ENCODE measurements at places on chromosomes 3 and 15.

- peaks cover 4% of the 10 kb centered on the region for H3K27me3 ChIP-seq
- no peaks in the 10 kb centered on the region for H3K36me3 ChIP-seq
- peaks cover 5% of the 10 kb centered on the region for H3K4me1 ChIP-seq
These were observed 71.1 kb downstream of the EPHB3 start for GRCh38 chr3:184632551-184633236.

DNA sequence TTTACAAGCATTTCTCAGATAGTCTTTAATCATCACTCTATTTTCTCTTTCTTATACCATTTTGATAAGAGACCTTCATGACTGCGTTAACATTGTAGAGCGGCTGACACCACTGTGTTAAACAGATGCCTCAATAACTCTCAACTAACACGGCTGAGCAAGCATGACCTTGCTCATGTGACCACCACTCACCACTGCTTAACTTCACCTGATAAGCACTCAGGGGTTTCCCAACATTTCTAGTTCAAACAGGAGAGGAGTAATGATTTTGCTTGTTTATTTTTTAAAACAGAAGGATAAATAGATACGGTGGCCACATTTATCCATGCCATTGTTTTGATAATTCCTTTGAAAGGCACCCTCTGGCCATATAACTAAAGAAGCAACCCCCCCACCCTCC, 37.7 kb upstream of the TMEM45A start:
- peaks cover 6% of the 10 kb centered on the region for H3K4me1 ChIP-seq
- H3K4me3 ChIP-seq: no peak overlapping the region
- no peak overlapping the region for H3K27ac ChIP-seq
- no peaks in the 10 kb centered on the region for H3K36me3 ChIP-seq
- DNase-seq: no peak
- no peaks in the 10 kb centered on the region for H3K27me3 ChIP-seq

DNA sequence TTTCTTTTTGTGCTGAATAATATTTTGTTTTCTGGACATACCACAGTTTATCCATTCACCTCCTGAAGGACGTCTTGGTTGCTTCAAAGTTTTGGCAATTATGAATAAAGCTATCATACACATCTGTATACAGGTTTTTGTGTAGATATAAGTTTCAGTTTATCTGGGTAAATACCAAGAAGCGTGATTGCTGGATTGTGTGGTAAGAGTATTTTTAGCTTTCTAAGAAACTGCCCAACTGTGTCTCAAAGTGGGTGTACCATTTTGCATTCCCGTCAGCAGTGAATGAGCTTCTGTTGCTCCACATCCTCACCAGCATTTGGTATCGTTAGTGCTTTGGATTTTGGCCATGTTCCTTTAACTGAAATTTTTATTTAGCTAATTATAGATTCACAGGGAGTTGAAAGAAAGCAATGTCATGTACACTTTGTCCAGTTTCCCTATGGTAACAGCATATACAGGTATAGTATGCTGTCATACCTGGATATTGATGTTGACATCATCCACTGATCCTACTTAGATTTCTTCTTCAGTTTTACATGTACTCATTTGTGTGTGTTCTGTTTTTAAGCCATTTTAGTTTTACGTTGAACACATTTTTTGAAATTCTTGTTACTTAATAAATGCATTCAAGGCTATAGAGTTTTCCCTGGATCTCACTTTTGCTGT, 11.9 kb downstream of the ARID3B start:
- peaks cover 53% of the 10 kb centered on the region for H3K4me1 ChIP-seq
- peak overlapping the region; percentile 71 for H3K27ac ChIP-seq
- peak overlapping the region; percentile 26 for H3K4me3 ChIP-seq
- H3K27me3 ChIP-seq: no peaks in the 10 kb centered on the region
- peaks cover 65% of the 10 kb centered on the region for H3K36me3 ChIP-seq

DNA sequence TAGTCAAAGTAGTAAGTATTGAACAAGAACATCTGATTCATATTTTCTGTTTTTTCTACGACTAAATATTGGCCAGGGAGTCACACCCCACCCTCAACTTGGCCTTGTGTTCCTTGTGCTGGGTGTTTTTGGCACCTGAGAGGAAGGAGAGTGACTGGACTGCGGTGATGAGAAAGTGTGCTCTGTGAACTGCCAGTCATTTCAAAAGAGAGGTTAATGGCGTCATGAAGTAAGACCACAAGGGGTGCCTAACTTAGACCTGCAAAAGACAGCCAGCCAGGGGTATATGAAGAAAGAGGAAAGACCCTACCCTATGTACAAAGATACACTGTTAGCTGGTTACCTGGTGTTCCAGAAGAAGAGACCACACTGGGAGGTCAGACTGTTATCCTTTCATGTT, 58.4 kb upstream of the COL8A1 start:
- H3K4me3 ChIP-seq: no peak overlapping the region
- no peaks in the 10 kb centered on the region for H3K27me3 ChIP-seq
- no peak overlapping the region for H3K27ac ChIP-seq
- H3K4me1 ChIP-seq: no peaks in the 10 kb centered on the region

GRCh38 chr3:99651531-99651930, 13.1 kb downstream of the COL8A1 start:
- no peak overlapping the region for H3K4me3 ChIP-seq
- peaks cover 5% of the 10 kb centered on the region for H3K27me3 ChIP-seq
- no peak for DNase-seq
- no peak overlapping the region for H3K27ac ChIP-seq
- no peaks in the 10 kb centered on the region for H3K4me1 ChIP-seq

DNA sequence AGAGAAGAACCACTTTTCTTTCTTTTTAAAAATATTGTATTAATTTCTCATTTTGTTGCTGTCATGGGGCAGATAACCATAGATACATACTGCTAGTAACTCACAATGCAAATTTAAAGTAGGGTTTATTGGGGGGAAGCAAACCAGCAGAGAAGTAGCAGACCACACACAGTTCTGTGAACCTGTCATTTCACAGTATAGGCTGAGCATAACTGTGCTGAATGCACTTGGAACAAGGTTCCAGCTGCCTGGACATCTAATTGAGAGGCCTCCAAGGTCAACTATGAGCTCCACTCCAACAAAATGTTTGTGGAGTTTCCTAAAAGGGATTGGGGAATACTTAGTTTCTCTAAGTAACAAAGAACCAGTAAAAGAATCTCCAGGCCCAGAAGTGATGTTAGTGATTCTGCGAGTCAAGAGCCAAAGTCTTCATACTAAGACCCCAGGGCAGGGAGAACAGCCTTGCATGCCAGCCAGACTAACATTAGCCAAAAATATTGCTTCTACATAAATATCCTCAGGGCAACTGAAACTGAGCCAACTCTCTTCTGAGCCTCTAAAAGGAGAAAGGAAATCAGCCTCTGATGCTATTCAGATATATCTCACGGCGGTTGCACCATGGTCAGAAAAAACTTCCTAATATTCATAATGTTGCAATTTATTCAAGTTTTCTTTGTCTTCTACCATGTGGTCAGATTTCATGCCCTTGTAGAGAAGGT, 856.4 kb upstream of the ALCAM start:
- no peaks in the 10 kb centered on the region for H3K27me3 ChIP-seq
- DNase-seq: no peak
- H3K4me1 ChIP-seq: no peaks in the 10 kb centered on the region
- H3K36me3 ChIP-seq: no peaks in the 10 kb centered on the region
- H3K4me3 ChIP-seq: no peak overlapping the region
- no peak overlapping the region for H3K27ac ChIP-seq

DNA sequence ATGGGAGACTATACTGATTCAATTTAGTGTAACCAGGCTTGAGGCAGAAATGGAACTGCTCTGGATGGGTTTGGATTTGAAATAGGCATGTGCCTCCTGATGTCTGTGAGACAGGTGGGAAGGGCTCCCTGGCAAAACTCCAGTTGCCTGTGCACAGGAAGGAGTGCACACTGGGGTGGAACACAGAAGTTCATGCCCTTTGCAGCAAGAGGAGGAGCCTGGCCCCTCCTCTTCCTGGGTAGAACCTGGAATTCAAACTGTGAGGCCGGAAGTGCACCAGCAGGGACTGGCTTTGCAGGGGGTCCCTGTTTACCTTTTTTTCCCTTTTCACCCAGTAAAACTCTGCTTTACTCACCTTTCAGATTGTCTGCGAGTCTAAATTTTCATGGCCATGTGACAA, 99.9 kb downstream of the GMPS start:
- H3K4me3 ChIP-seq: no peak overlapping the region
- DNase-seq: no peak
- no peaks in the 10 kb centered on the region for H3K36me3 ChIP-seq
- no peaks in the 10 kb centered on the region for H3K4me1 ChIP-seq
- H3K27ac ChIP-seq: no peak overlapping the region

GRCh38 chr3:159137949-159138348, 336.1 kb downstream of the MFSD1 start:
- H3K27ac ChIP-seq: no peak overlapping the region
- H3K4me1 ChIP-seq: no peaks in the 10 kb centered on the region
- no peak for DNase-seq

GRCh38 chr3:114872588-114872987, 274.5 kb downstream of the ZBTB20 start:
- H3K4me1 ChIP-seq: no peaks in the 10 kb centered on the region
- DNase-seq: no peak
- no peak overlapping the region for H3K4me3 ChIP-seq

DNA sequence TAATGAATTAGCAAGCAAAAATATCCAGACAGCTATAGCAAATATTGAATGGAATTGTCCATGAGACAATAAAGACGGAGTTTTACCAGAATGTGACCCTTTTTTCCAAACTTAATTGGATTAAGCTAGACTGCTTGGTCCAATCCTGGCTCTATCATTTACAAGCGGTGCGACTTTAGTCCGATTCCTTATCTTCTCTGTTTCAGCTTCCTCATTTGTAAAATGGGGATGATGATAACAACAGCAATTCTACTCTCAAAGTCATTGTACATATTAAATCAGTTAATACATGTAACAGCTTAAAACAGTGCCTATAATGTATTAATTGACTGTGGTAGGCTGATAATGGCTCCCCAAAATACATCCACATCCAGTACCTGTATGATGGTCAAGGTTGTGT, 62.1 kb upstream of the CRBN start:
- DNase-seq: no peak
- H3K36me3 ChIP-seq: no peaks in the 10 kb centered on the region
- H3K27ac ChIP-seq: no peak overlapping the region
- H3K27me3 ChIP-seq: no peaks in the 10 kb centered on the region
- no peak overlapping the region for H3K4me3 ChIP-seq

- peaks cover 10% of the 10 kb centered on the region for H3K27me3 ChIP-seq
- no peaks in the 10 kb centered on the region for H3K4me1 ChIP-seq
- no peak overlapping the region for H3K27ac ChIP-seq
- no peaks in the 10 kb centered on the region for H3K36me3 ChIP-seq
These were observed 25.6 kb upstream of the TEX9 start for GRCh38 chr15:56339594-56339993.

DNA sequence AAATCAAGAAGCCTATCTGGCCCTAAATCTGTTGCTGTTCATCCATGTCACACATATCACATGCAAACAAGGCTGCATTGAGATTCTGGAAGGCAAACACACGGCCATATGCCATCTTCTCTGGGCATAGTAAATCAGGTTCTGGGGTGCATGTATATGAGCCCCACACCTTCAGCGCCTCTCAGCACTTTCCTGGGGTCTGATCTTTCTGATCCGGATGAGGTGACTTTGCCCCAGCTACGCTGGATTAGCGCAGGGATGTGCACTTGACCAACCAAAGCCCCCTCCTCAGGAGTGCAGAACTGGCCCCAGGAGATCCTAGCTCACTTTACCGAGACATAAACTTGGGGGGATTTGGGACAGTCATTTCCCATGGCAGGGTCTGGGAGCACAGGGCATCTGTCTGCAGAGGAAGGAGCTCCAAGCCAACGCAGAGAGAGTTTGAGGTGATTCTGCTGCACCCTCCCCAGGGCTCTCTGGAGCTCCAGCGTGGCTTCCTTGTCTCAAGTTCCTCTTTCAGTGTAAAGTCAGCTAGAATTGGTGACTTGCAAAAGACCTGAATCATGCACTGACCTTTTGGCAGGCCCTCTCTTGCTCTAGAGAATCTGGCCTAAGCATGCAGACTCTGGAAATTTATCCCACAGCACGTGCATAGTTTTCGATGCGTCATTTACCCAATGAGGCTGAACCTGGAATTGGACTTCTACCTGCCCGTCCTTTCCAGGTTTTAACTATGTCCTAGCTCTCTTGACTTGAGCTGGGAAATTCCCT, 63.5 kb upstream of the KLF13 start:
- H3K27ac ChIP-seq: peak overlapping the region; percentile 98
- H3K4me3 ChIP-seq: no peak overlapping the region
- peak; percentile 36 for DNase-seq
- H3K4me1 ChIP-seq: peaks cover 94% of the 10 kb centered on the region
- H3K27me3 ChIP-seq: peaks cover 5% of the 10 kb centered on the region
- H3K36me3 ChIP-seq: peaks cover 11% of the 10 kb centered on the region

DNA sequence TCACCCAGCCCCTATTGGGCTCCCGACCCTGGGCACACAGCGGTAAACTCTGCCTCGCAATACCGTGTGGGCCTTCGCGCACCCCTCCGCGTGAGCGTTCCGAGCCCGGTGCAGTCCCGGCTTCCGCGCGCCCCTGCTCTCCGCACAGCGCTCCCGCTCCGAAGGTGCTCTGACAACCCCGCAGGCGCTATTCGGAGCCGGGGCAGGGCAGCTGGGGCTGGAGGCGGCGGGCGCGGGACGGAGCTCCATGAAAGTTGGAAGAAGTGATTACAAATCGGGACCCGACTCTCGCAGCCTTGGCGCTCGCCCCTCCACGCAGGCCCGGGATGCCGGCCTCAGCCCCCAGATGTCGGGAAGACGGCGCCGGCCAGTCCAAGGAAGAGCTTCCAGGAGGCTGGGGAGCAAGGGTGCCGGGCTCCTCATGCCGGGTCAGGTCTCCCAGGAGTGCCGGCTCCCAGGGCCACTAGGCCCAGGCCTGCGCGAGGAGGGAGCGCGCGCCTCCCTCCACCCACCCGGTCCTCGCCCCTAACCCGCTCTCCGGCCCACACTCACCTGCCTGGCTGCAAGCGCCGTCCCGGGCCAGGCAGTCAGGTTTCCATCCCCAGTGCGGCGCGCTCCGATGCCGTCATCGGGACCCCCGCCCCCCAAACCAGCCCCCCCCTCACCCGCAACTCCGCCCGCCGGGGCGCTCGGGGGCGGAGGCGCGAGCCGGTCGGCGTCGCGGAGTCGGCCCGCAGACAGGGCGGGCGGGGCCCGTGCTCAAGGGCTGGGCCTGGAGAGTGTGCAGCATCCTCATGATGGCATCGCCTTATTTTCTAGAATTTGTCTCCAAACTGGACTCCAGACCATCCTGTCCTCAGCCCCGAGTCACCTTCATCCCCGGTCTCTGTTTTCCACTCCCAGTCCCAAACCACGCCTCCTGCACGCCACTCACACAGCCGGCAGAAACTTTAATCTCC, at the start of gene KIF7:
KIF7 (minus strand) TSS at position 621 of the 959 bp plus-strand sequence. CDS start 2,537 bp downstream, outside the sequence.
- peak within 1 kb of the TSS; percentile 57 for H3K4me3 ChIP-seq
- H3K27ac ChIP-seq: peak within 1 kb of the TSS; percentile 47
- peaks cover 2% of the 10 kb centered on the region for H3K36me3 ChIP-seq
- DNase-seq: no peak

- H3K27ac ChIP-seq: no peak overlapping the region
- H3K27me3 ChIP-seq: no peaks in the 10 kb centered on the region
- no peaks in the 10 kb centered on the region for H3K4me1 ChIP-seq
- H3K36me3 ChIP-seq: no peaks in the 10 kb centered on the region
- DNase-seq: no peak
- no peak overlapping the region for H3K4me3 ChIP-seq
These were observed 203.5 kb upstream of the NECTIN3 start for GRCh38 chr3:110868106-110868505.

- DNase-seq: no peak
- H3K27ac ChIP-seq: no peak overlapping the region
These were observed 71.4 kb upstream of the PCSK6 start for GRCh38 chr15:101560722-101561583.
